ENCODE measurements at places on chromosomes 7 and 10. TPM values are rescaled to one million over a fixed set of nuclear protein-coding genes. Genes with fewer than 3 reads are reported as not detected.

GRCh38 chr10:49803988-49804387 is 41.9 kb upstream of the OGDHL start:
- no peaks in the 10 kb centered on the region for H3K27me3 ChIP-seq
- no peak for DNase-seq
- H3K36me3 ChIP-seq = no peaks in the 10 kb centered on the region
- H3K4me1 ChIP-seq = no peaks in the 10 kb centered on the region
- no peak overlapping the region for H3K27ac ChIP-seq

GRCh38 chr7:26153241-26153822 is 1.3 kb downstream of the NFE2L3 start:
- H3K4me1 ChIP-seq = peaks cover 62% of the 10 kb centered on the region
- H3K27me3 ChIP-seq = no peaks in the 10 kb centered on the region
- peaks cover 46% of the 10 kb centered on the region for H3K36me3 ChIP-seq
- peak overlapping the region; percentile 96 for H3K27ac ChIP-seq
- DNase-seq = peak; percentile 38

DNA sequence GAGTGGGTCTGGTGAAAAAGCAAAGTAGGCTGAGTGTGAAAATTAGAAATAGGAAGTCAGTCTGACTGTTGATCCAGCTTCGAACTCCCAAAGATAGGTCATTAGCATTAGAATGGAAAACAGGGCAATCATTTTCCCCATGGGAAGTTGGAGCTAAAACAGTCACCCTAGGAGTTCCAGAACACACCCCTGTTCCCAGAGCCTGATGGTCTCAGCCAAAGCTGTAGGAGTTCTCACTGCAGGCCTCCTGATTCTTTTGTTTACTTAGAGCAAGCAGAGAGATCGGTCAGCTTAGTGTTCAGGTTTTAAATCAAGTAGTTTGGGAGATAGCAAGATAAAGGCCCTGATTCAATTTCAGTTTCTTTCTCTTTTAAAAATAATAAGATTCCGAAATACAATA is 28.8 kb upstream of the JCAD start:
- no peak overlapping the region for H3K27ac ChIP-seq
- peaks cover 36% of the 10 kb centered on the region for H3K27me3 ChIP-seq
- H3K4me3 ChIP-seq = no peak overlapping the region
- no peaks in the 10 kb centered on the region for H3K36me3 ChIP-seq
- no peak for DNase-seq

DNA sequence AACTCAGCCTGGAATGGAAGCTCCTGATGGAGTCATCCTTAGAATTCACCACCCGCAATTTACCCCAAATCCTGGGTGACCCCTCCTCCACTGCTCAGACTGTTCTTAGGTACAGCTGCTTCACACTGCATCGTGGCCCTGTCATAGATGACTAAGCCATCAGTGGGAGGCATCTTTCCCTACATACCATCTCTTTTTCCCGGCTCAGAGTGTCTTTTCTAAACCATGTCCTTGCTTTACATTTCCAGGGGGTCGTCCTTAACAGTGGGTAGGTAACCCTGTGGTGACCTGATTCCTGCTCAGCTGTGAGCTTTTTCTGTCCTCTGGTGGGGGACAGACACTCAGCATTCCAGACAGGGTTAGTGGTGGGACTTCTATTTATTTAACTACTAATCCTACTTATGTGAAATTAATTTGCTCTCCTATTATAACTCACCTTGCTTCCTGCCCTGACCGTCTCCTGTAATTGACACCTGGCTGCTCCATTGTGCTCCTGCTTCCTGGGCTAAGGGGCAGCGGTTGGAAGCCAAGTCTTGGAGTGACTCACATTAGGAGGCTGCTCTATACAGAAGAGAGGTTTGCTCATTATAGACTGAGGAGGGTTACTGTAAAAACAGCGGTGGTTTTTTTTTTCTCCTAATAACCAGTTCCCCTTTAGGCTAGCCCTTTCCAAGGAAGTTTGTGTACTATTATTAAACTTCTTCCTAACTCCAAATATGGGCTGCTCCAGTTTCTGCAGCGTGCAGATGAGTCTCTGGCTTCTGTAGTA is 40.6 kb downstream of the PYROXD2 start:
- peaks cover 2% of the 10 kb centered on the region for H3K36me3 ChIP-seq
- H3K27ac ChIP-seq = no peak overlapping the region
- H3K4me1 ChIP-seq = no peaks in the 10 kb centered on the region
- H3K4me3 ChIP-seq = no peak overlapping the region
- no peak for DNase-seq
- peaks cover 4% of the 10 kb centered on the region for H3K27me3 ChIP-seq

- H3K27ac ChIP-seq = peak overlapping the region; percentile 39
- H3K4me1 ChIP-seq = peaks cover 23% of the 10 kb centered on the region
- no peaks in the 10 kb centered on the region for H3K27me3 ChIP-seq
- H3K4me3 ChIP-seq = peak overlapping the region; percentile 38
These were observed 12.0 kb upstream of the ZNF800 start for GRCh38 chr7:127404286-127405072.

GRCh38 chr10:111973306-111973705 is 210.3 kb downstream of the GPAM start:
- H3K27ac ChIP-seq = no peak overlapping the region
- H3K27me3 ChIP-seq = no peaks in the 10 kb centered on the region
- no peaks in the 10 kb centered on the region for H3K4me1 ChIP-seq
- H3K36me3 ChIP-seq = no peaks in the 10 kb centered on the region
- no peak overlapping the region for H3K4me3 ChIP-seq

GRCh38 chr7:79513261-79513660 is 59.8 kb upstream of the MAGI2 start:
- H3K27me3 ChIP-seq = peaks cover 5% of the 10 kb centered on the region
- H3K27ac ChIP-seq = no peak overlapping the region
- no peaks in the 10 kb centered on the region for H3K4me1 ChIP-seq
- no peaks in the 10 kb centered on the region for H3K36me3 ChIP-seq
- no peak for DNase-seq

DNA sequence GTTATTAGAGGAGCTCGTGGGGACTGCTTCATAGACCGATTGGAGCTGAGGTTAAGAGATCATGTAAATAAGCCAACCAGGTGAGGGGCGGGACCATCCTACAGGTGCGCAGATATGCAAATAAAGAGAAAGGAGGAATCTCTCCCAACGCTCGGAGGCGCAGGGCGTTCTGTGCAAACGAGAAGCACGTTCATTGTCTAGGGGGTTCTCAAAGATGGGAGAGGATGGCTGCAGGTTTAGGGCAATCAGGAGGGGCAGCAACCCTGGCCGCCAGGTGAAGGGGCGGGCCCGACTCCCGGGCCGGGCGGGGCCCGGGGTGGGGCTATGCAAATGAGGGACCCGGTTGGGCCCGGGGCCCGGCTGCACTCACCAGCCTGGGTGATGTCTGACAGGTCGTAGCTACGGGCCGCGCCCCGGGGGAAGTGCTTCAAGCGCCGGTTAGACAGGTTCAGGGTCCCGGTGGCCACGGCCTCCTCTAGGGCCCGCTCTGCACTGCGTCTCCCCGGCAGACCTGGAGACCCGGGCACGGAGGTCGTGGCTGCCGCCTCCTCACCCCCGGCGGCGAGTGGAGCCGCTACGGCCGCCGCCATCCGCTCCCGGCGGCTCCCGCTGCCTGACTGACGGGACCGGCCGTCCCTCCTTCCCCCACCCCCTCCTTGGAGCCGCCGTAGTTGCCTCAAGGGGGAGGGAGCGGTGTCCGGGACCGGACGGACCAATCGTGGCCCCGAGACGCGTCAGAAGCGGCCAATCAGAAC is at the start of gene LRCH4:
Gene LRCH4, minus strand, starts transcription at position 619 of the 755 bp plus-strand sequence. Its CDS starts 29 bp downstream, at position 590.
- H3K4me1 ChIP-seq = peaks cover 21% of the 10 kb centered on the region
- peak within 1 kb of the TSS; percentile 76 for H3K27ac ChIP-seq
- H3K4me3 ChIP-seq = peak within 1 kb of the TSS; percentile 91
- peak; percentile 65 for DNase-seq

- no peak overlapping the region for H3K4me3 ChIP-seq
- DNase-seq = no peak
- no peaks in the 10 kb centered on the region for H3K4me1 ChIP-seq
- H3K36me3 ChIP-seq = no peaks in the 10 kb centered on the region
These were observed 572.4 kb upstream of the LRRTM3 start for GRCh38 chr10:66353422-66353821.

DNA sequence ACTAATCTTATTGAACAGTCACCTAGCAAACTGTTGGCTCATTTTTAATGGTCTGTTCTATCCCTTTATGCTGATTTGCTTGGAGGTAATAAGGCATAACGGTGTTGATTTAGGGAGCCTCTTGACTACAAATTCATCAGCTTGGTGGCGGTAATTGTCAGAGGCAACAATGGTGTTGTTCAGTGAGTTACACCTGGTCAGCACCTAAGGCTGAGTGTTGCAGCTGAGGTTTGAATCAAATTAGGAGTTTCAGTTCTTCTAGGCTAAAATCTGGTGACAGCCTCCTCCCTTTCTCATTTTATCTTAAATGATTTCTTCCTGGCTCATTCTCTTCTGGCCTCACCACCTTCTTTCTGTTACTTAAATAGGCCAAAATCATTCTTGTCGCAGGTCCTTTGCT is 42.3 kb upstream of the SP8 start:
- H3K27ac ChIP-seq = no peak overlapping the region
- H3K36me3 ChIP-seq = no peaks in the 10 kb centered on the region
- no peak for DNase-seq

- peaks cover 21% of the 10 kb centered on the region for H3K4me1 ChIP-seq
- no peak overlapping the region for H3K27ac ChIP-seq
- no peak for DNase-seq
- H3K36me3 ChIP-seq = no peaks in the 10 kb centered on the region
- no peak overlapping the region for H3K4me3 ChIP-seq
These were observed 21.9 kb upstream of the VSIR start for GRCh38 chr10:71795248-71795647.

GRCh38 chr7:6417408-6417807 is 30.3 kb downstream of the DAGLB start:
- DNase-seq = no peak
- no peaks in the 10 kb centered on the region for H3K27me3 ChIP-seq
- H3K27ac ChIP-seq = no peak overlapping the region
- no peaks in the 10 kb centered on the region for H3K4me1 ChIP-seq
- peaks cover 25% of the 10 kb centered on the region for H3K36me3 ChIP-seq

Gene HYAL4
- total RNA-seq = not detected

Gene ZNF485
- 7.4 TPM for total RNA-seq

Gene ADRB1
- total RNA-seq = not detected

Gene CDNF
- 1.6 TPM for total RNA-seq

Gene POLR2J3
- 23.3 TPM for total RNA-seq

Gene LRIT1
- not detected for total RNA-seq
